Right ventricle myocardium inferior (tissue), 1 donor: ENCODE measurements at places on chromosomes 2 and 18. TPM values are rescaled to one million over a fixed set of nuclear protein-coding genes. Genes with fewer than 3 reads are reported as not detected.

- DNase-seq, result no peak
Measured at GRCh38 chr2:215654148-215654819, 218.4 kb upstream of the FN1 start.

DNA sequence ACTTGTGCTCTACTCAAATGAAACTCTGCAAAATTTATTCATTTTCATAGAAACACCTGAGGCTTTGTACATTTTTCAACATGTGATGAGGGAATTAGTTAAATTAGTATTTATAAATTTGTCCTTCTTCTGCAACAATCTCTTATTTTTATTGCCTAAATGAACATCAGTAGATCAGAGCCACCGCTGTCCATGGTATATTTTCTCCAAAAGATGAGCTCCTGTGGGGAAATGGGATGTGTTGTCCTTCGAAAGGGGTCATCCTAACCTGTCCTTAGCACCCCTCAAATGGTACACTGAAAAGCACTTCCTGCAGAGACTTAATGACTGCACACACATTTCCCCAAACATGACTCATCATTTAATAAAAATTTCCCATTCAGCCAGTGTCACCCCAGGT is 714.6 kb downstream of the MBD2 start:
- no peak for DNase-seq

DNA sequence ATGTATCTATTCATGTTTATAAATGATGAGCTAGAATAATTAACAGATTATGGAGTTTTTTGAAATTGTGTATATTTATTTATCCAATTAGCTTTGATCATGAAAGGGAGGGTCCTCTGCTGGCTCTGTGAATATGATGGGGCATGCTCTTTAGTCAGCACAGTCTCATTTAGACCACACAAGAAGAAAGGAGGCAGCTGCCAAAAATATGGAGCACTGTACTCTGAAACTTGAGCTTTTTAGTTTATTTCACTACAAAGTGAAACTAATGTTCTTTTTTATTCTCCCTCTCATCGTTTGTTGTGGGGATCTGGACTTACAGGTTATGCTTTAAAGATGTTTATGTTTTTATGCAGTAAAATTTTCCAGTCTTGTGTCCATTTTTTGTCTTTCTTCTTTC is 266.9 kb upstream of the GULP1 start:
- DNase-seq, result no peak

DNA sequence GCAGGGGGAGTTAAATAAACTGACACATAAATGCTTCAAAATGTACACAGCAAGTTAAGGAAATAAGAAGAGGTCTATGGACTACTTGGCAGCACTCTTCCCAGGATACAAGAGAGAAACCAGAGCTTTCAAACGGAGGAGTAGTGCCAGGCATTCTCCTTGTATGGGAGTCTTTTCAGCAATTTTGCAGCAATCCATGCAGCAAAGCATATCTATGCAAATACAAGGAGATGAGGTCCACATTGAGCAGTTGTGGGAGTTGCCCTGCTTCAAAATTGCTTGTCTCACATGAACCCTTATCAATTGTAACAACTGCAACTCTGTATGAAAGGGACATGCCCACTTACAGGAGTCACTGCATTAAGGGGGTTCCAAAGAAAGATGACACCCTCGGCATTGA is 37.8 kb downstream of the SCN9A start:
- DNase-seq, result no peak

Gene EFR3B
- 4.1 TPM for total RNA-seq

Gene SLC38A11
- 0.84 TPM for total RNA-seq

Gene CMPK2
- total RNA-seq, result 3.4 TPM

Gene VWA3B
- 0.38 TPM for total RNA-seq

Gene FEV
- not detected for total RNA-seq

Gene ARHGAP25
- 9.4 TPM for total RNA-seq

Gene BUB1
- total RNA-seq, result 0.87 TPM
